ENCODE measurements at places on chromosomes 13 and 19. TPM values are rescaled to one million over a fixed set of nuclear protein-coding genes. Genes with fewer than 3 reads are reported as not detected.

- DNase-seq = no peak
These were observed 43.2 kb downstream of the BBC3 start for GRCh38 chr19:47187797-47188196.

DNA sequence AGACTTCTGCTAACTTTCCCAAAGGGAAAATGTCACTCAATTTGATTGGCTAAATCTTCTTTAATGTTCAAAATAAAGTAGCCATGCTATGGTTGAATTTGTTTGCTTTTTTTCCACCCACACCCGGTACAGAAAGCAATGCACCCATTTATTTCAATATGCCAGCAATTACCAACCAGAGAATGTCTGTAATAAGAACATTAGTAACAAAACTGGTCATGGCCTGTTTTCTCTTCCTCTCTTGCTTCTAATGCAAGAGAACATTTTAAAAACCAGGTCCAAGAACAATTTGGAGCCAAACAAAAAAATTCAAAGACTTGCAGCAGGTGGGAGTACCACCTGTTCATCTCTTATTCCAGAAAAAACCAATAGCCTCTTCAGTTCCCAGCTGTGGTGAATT is 1108.8 kb upstream of the PCDH20 start:
- no peak for DNase-seq

GRCh38 chr13:63578796-63579195 is 2163.1 kb upstream of the PCDH20 start:
- no peak for DNase-seq

GRCh38 chr13:76000131-76000530 is 364.0 kb downstream of the LMO7 start:
- DNase-seq = no peak

GRCh38 chr19:47697863-47698609 is 15.2 kb upstream of the EHD2 start:
- peak; percentile 44 for DNase-seq

- no peak for DNase-seq
These were observed 5.3 kb upstream of the GPR183 start for GRCh38 chr13:99312493-99312883.

DNA sequence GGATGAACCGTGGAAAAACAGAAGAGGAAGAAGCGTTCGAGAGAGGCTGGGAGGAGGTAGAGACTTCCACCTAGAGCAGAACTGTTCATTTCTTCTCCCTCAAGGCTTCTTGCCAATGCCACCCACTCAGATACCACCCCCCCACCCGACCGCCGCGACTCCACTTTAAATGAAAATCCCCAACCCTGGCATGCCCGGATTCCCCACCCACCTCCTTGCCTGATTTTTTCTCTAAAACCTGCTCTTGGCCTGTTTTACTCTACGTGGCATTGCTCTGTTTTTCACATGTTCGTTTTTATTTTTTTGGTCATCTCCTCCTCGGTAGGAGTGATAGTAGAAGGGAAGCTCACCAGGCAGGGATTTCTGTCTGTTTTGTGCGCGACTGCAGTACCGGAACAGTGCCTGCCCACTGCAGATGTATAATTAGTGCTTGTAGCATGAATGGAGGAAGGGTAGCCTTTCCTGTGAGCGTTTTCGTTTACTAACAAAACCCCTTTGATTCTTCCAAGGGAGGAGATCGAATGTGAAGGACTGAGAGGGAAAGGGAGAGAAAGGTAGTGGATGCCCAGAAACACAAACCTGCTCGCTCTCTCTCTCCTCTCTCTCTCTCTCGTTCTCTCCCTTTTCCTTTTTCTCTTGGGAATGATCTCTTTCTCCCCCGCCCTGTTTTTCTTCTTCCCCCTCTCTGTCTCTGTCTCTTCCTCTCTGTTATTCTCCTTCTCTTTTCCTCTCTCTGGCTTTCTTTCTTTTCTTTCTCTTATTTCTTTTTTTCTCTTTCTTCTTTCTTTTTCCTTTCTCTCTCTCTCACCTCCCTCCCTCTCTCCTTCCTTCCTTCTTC is 2.2 kb downstream of the CD70 start:
- no peak for DNase-seq

- DNase-seq = no peak
These were observed 37.1 kb upstream of the OLFM4 start for GRCh38 chr13:52991344-52992020.

- no peak for DNase-seq
These were observed 6.1 kb upstream of the FXYD3 start for GRCh38 chr19:35109395-35110112.

DNA sequence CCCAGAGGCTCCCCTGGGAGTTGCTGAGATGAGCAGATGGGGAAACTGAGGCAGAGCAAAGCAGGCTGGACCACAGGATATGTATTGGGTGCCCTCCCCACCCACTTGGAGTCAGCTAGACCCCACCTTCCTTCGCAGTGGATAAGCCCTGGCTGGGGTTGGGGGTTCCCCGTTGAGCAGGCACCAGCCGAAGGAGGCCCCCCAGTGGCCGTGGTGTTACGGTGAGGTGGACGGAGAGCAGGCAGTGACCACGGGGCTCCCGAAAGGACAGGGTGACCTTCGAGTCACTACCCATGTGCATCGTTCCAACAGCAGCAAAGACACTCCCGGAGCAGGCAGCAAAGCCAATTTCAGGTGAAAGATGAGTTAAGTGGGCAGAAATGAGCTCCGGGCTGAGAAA is 62.4 kb upstream of the ADGRE5 start:
- DNase-seq = peak; percentile 12

- DNase-seq = no peak
These were observed at the start of the genes OR7A5 and OR7C1 for GRCh38 chr19:14835011-14835410. OR7A5 (minus strand) TSS chr19:14835185; CDS start chr19:14828241, 6,944 bp downstream. OR7C1 (minus strand) TSS chr19:14835185; CDS start chr19:14800136, 35,049 bp downstream.

- DNase-seq = peak; percentile 59
These were observed 7.1 kb upstream of the PDE4C start for GRCh38 chr19:18233224-18233825.

- no peak for DNase-seq
These were observed 118.7 kb downstream of the ATP11A start for GRCh38 chr13:112808377-112809140.

DNA sequence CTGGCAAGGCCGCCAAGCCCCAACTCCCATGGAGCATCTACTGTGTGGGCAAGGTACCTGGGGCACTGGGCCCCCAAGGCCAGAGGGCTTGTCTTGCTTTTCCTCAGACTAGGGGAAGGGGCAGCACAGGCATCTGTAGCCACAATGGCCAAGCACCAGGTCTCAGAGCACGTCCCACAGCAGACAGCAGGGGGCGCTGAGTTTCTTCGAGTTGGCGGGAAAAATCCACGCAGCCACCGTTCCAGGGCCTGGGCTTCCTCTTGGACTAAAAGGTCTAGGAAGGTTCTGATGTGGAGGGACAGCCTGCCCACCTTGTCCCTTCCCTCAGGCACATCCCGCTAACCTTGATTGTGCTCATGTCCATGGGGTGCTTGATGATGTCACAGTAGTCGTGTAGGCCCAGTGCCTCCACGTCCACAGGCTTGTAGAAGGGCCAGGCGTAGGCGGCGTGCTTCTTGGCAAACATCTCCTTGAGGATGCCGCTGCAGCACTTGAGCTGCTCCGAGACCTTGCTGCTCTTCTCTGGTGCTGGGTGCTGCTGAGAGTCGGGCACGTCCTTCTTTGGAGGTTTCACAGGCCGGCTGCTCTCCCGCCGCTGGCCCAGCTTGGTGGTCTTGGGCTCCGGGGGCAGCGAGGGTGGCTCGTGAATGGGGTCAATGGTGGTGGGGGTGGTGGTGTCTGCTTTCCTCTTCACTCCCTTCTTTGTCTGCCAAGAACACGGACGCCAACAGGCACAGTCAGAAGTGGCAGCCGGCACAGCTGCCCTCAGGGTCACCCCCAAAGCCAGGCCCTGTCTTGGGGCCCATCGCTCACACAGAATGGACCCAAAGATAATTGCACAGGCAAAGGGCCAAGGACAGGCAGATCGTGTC is 32.0 kb upstream of the EPHX3 start:
- DNase-seq = peak; percentile 49

- DNase-seq = no peak
These were observed 23.8 kb upstream of the KLF12 start for GRCh38 chr13:74158028-74158427.

GRCh38 chr13:99352351-99353245 is 45.4 kb upstream of the GPR183 start:
- DNase-seq = peak; percentile 31

GRCh38 chr19:38361633-38362075 is 12.7 kb upstream of the PSMD8 start:
- peak; percentile 32 for DNase-seq

DNA sequence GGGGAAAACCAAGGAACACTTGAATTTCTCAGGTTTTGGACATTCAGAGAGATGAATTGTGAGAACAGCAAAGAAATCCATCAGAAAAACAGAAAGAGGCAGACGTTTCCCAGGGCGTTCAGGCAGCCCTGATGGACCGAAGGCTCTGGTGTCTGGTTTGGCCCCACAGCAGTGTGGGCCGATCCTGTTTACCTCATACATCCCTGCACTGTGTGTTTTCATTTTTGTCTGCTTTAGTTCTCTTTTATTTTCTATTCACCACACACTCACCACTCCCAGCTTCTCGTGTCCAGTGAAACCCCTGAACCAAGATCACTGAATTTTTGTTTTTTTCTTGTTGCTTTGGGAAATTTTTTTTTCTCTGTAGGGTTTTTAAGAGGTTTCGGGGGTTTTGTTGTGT is 11.9 kb upstream of the WDR18 start:
- no peak for DNase-seq

- no peak for DNase-seq
These were observed 154.1 kb downstream of the OLFM4 start for GRCh38 chr13:53182724-53183123.

DNA sequence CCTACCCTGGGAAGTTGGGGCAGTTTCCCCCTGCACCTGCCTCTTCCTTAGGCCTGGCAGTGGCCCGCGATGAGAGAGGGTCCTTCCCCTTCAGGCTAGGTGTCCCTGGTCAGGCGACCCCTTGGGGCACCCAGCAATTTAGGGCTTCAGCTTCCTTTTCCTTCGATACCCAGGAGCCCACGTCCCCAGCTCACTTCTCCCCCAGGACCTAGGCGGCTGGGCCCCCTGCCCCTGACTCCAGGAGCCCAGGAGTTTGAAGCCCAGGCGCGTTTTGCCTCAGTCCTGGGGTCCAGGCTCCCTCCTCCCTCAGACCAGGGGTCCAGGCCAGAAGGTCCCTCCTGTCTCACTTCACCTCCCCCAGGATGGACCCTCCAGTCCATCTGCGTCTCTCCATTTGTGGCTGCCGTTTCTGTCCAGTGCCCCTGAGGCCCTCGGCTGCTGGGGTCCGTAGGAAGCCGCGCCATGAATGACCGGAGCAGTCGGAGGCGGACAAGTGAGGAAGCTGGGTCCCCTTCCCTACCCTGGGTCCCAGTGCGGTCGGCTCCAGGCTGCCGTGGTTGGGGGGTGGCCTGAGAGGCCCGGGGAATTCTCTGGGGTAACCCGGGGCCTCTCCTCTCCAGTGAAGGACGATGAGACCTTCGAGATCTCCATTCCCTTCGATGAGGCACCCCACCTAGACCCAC is 714 bp downstream of the CCDC106 start:
- no peak for DNase-seq

- DNase-seq = no peak
These were observed 11.5 kb upstream of the RPS15 start for GRCh38 chr19:1426736-1427135.

DNA sequence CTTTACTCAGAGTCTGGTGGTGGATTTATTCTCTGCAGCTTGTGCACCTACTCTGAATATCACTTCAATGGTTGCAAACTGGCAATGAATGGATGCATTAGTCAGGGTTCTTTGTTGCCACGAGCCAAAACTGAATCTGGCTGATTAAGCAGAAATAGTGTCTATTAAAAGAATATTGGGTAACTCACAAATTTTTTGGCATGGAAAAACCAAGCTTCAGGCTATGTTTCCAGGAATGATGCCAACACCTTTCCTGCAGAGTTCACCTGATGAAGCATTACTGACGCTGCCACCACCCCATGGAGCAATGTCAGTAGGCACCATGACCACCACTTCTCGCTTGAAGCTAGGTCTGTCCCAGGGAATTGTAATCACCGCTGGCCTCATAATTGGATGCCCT is 597.8 kb upstream of the SLC10A2 start:
- DNase-seq = no peak

GRCh38 chr13:94515374-94515773 is 35.9 kb upstream of the DCT start:
- DNase-seq = no peak

DNA sequence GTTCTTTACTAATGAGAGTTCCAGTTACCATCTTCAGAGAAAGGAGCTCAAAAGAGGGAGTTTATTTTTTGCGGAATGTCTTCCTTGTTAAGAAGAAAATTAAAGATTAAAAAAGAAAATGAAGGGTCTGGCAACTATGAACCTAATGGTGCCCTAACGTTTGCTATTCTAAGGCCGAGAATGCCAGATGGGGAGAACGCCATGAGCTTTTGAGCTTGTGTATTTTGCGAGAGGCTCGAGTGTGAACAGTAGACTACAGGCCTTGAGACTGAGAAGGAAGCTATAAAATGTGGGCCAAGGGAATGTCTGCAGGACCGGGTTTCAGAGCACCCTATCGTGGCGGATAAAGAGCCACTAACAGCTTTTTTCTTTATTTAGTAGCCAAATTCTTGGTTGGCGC is 6.7 kb downstream of the FGF14 start:
- no peak for DNase-seq

- DNase-seq = peak; percentile 63
These were observed 9.4 kb upstream of the CEACAM16 start for GRCh38 chr19:44689290-44690130.

DNA sequence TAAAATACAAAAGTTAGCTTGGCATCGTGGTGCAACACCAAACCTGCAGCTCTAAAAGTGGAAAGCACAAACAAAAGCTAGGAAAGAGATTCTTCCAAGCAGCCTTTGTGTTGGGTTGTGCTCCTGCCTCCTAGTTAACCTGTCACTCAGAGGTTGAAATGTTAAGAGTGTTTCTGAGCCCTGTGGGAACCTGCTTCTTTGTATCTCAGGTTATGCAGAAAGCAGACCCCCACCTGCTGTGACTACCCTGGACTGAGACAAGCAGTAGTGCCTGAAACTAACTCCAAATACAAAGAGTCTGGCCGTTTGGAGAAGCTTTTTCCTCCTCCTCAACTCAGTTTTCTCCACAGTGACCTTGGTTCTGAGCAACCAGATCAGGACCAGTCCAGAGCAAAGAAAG is 158.4 kb upstream of the CSNK1A1L start:
- no peak for DNase-seq

GRCh38 chr19:14112809-14113385 is 4.7 kb downstream of the PRKACA start:
- DNase-seq = no peak

GRCh38 chr13:23375001-23375971 is 58.2 kb downstream of the SACS start:
- DNase-seq = peak; percentile 89

- DNase-seq = no peak
These were observed 44.8 kb downstream of the CCDC70 start for GRCh38 chr13:51906581-51906980.

Gene NDFIP2
- polyA plus RNA-seq = 2.6 TPM

Gene LRG1
- polyA plus RNA-seq = not detected

Gene COL4A1
- not detected for polyA plus RNA-seq

Gene IGFL2
- not detected for polyA plus RNA-seq

Gene SIGLEC9
- 16.8 TPM for polyA plus RNA-seq

Gene RGL3
- polyA plus RNA-seq = not detected

Gene TUBB4A
- 3.0 TPM for polyA plus RNA-seq

Gene RELB
- 7.1 TPM for polyA plus RNA-seq

Gene ZNF528
- 15.2 TPM for polyA plus RNA-seq

Gene LGALS4
- polyA plus RNA-seq = not detected
